T-helper 22 cell (primary cell): ENCODE measurements at places on chromosomes 12 and 14.

- DNase-seq, result no peak
Observed at GRCh38 chr14:99708449-99708848, 24.4 kb downstream of the CYP46A1 start.

DNA sequence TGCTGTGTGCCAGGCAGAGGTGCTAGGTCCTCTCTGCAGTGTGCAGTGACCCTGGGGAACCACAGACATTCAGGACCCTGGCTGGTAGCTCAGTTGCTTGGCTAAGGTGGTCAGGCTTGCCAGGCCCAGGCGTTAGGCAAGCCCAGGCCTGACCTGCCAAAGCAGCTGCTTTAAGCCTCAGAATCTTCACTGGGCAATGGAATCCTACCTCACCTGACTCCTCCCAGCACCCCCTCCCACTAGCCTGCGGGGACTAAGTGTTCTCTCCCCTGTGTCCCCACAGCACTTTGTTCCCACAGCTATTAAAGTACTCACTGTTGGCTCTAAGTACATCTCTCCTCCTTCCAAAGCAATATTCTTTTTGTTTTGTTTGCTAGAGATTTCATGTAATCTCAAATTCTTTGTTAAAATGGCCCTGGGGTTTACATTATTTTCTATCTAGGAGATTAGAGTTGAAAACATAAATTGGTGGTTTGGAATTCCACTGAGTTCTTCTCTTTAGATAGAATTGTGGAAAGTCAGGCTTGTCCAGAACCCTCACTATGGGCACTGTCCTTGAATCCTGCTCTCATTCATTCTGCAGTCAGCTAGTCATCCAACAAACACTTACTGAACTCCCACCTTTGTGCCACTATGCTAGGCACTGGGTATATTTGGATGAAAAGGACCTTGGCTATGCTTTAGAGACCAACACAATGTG is 44.4 kb downstream of the DGLUCY start:
- no peak for DNase-seq

GRCh38 chr12:56683-57346 is 9.8 kb upstream of the IQSEC3 start:
- no peak for DNase-seq

- DNase-seq, result no peak
Observed at GRCh38 chr14:52960627-52961026, 9.8 kb upstream of the FERMT2 start.
